ENCODE measurements at places on chromosomes 16 and 17.

DNA sequence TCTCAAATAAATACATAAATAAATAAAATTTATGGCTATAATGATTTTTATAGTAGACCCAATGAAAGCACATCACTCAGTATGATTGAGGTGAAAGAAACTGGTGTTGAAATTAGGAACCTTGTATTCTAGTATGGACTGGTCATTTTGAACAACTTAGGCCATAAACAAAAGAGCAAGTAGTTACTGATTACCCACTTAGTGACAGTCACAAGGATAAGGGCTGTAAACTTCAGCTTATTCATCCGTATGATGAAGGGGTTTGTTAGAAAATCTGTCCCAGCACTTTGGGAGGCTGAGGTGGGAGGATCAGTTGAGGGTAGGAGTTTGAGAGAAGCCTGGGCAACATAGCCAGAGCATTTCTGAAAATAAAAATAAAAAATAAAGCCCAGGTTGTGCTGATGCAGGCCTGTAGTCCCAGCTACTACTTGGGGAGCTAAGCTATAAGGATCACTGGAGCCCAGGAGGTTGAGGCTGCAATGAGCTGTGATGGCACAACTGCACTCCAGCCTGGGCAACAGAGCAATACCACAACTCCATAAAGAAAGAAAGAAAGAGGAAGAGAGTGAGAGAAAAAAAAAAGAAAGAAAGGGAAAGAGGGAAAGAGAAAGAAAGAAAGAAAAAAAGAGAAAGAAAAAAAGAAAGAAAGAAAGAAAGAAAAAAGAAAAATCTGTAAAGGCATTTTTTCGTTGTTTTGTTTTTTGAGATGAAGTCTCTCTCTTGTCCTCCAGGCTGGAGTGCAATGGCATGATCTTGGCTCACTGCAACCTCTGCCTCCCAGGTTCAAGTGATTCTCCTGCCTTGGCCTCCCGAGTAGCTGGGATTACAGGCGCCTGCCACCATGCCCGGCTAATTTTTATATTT lies 4.2 kb upstream of the SPAG9 start:
- no peak for DNase-seq

DNA sequence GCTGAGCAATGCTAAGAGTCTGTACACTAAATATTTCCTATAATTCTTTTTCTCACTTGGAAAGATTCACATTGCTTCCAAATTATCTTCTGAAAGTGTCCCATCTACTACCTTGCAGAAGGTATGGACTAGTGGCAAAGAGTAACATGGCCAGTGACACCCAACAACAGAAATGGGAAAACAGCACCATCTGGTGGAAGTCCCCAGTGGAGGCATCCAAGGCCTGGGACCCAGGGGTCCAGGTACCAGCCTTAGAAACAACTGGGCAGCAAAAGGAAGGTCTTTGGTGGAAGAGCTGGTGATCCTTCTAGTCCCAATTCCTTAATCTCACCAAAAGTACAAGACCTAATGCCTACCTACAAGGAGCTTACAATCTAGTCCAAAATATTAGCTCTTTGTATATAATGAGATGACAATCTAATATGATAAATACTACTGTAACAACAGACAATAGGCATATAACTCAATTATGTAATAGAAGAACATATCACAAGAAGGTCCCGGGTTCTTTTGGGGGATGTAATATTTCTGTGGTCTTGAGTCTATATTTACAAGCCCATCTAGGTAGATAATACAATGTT lies 55.3 kb downstream of the SKAP1 start:
- peak; percentile 62 for DNase-seq

- no peak for DNase-seq
Observed at GRCh38 chr17:72388765-72389473, 268.1 kb downstream of the SOX9 start.

- no peak for DNase-seq
Observed at GRCh38 chr16:22213801-22214200, 7.7 kb downstream of the EEF2K start.

- no peak for DNase-seq
Observed at GRCh38 chr16:11133344-11133943, 122.6 kb downstream of the SOCS1 start.

Measured in NCI-H146 (cell line).